ENCODE measurements at places on chromosomes 6 and 20.

DNA sequence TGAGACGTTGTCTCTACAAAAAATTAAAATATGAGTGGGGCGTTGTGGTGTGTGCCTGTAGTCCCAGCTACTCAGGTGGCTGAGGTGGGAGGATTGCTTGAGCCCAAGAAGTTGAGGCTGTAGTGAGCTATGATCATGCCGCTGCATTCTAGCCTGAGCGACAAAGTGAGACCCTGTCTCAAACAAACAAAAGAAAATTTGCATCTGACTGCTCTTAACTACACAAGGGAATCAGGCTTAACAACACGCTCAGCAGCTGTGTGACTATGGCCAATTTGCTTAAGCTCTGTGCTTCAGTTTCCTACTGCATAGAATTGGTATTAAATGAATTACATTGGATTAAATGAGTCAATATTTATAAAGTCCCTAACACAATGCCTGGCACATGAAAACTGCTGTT is 24.3 kb upstream of the MRPS10 start:
- DNase-seq, result no peak

DNA sequence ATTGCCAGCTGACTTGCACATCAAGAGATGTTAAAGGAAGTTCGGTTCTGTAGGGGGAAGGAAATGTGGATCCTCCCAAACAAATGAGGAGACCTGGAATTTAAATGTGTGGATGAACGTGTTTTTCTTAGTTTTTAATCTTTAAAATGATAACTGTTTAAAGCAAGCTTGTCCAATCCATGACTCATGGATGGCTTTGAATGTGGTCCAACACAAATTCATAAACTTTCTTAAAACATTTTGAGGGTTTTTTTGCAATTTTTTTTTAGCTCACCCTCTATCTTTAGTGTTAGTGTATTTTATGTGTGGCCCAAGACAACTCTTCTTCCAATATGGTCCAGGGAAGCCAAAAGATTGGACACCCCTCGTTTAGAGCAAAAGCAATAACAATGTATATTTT is 12.6 kb downstream of the TUBB2B start:
- no peak for DNase-seq

- DNase-seq, result peak; percentile 79
Measured at GRCh38 chr6:135667691-135668455, 170.3 kb upstream of the AHI1 start.

GRCh38 chr20:32650401-32650944 is 23.3 kb downstream of the C20orf203 start:
- DNase-seq, result no peak

GRCh38 chr6:28816339-28816908 is 107.4 kb downstream of the TRIM27 start:
- no peak for DNase-seq

DNA sequence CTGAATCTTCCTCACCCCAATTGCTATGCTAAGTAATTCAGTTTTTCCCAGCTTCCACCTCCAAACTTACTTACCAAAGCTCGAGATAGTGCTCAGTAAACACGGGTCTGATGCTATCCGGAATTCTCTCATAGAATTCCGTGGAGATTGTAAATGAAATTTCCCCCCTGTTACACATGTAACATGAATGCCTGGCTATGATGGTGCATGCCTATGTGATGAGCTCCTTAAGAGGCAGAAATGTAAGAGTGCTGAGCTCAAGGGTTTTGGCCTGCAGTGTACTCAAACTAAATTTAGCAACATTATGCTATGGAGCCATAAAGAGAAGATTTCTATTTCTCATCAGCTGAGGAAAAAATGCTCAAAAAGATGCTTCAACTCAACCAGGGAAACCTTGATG is 133.4 kb upstream of the FUT9 start:
- no peak for DNase-seq

DNA sequence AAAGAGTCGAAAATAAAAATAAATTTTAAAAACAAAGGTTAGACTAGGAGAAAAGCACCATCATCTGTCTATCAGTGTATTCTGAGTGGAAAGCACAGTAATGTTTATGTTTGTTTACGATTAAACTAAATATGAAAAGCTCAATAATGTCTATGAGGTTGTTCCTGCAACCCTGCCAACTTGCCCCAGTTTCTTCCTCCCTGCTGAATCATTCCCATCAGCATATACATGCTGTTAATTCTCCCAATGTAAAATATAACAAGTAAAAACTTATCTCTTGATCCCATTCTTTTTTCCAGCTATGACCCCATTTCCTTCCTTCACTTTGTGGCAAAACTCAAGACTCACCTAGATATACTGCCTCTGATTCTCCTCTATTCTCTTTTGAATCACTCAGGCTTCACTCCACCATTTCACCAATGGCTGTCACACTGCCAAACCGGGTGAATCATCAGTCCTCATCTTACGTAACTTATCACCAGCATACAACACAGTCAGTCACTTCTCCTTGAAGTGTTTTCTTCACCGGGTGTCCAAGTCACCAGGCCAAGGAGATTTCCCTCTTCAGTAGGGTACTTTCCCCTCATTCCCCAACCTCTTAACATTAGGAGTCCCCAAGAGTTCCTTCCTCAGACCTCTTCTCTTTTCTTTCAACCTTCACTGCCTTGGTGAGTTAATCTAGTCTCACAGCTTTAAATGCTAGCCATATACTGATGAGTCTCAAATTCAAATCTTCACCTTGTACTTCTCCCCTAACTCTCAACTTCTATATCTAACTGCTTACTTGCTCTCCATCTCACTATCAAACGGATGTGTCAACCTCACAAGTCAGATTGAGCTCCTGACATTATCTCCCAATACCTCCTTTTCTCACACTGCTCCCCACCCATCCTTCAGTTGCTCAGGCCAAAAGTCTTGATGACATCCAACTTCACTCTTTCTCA is 6.2 kb downstream of the TMEM242 start:
- peak; percentile 79 for DNase-seq

- no peak for DNase-seq
Measured at GRCh38 chr6:122490607-122491006, 19.0 kb upstream of the SERINC1 start.

- no peak for DNase-seq
Measured at GRCh38 chr6:79600812-79601609, 30.1 kb upstream of the SH3BGRL2 start.

DNA sequence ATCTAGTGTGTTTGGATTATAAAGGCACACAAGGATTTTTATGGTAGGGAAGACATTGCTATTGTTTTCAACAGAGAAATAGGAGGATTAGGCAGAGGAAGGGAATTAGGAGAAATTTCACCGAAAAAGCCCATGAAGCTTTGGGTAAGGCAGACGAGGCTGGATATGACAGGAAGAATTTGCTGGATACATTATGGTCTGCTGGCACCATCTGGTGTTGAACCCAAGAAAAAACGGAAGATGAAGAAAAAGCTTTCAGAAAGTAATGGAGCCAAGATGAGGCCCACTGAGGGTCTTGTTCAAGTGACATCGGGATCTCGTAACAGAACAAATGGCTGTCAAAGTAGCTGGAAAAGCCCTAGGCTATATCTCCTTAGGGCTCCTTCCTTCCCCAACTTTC is 56.5 kb downstream of the OR2J2 start:
- DNase-seq, result no peak

DNA sequence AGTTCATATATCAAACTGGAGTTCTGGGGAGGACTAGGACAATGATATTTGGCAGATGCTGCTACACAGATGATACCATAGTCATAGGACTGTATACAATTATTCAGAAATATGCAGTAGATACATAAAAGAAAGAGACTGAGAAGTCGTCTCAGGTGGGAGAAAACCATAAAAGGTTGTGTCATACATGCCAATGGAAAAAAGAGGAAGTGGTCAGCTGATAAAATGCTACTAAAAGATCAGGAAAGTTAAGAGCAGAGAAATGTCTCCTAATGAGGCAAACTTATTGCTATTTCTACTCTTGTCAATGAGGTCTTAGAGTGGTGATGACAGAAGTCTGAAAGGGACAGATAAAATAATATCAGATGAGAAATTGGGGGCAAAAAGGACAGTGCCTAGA is 407.6 kb downstream of the COL12A1 start:
- DNase-seq, result peak; percentile 2

DNA sequence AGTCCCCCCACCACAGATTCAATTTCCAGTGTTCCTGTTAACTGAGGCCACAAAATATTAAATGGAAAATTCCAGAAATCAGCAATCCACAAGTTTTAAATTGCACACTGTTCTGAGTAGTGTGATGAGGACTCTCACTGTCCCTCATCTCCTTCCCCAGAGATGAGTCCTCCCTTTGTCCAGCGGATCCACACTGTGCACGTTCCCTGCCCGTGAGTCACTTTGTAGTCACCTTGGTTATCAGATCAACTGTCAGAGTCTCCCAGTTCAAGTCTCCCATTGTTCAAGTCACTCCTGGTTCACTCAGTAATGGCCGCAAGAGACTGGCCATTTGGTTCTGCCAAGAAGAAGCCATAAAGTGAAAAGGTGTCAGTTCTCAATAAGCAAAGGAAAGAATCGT is 168.6 kb upstream of the AFDN start:
- DNase-seq, result no peak

DNA sequence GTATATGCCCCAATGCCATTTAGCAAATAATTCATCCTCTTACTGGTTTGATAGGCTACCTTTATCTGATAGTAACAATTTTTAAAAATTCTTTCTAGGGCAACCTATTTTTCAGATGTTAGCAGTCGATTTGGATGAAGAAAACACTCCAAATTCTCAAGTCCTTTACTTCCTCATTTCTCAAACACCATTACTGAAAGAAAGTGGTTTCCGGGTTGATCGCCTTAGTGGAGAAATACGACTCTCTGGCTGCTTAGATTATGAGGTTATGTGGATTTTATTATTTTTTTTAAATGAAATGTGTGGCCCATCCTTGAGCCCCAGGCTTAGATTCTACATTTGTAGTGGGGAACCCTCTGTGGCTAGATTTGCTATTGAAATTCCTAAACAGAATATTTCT is 26.3 kb downstream of the CDH26 start:
- no peak for DNase-seq

GRCh38 chr6:170023620-170024521 is 267.0 kb downstream of the DLL1 start:
- no peak for DNase-seq

GRCh38 chr20:20255099-20255498 is 112.8 kb upstream of the INSM1 start:
- no peak for DNase-seq

DNA sequence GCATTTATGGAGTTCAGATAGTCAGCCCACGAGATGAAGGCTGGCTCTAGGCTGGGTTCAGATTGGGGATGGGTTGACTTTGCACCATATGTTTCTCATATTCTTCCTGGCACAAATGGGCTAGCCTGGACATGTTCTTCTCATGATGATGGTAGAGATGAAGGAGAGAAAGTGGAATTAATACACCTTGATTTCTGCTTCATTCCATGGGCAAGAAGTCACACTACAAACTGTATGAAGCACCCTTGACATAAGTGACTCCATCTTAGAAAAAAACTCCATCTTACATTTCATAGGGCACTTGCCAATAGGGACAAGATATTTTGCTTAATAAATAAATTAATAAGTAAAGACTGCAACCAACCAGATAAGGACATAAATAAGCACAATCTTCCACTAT is 12.0 kb upstream of the CD83 start:
- DNase-seq, result no peak

- DNase-seq, result no peak
Measured at GRCh38 chr6:79755967-79756366, 124.8 kb downstream of the SH3BGRL2 start.

DNA sequence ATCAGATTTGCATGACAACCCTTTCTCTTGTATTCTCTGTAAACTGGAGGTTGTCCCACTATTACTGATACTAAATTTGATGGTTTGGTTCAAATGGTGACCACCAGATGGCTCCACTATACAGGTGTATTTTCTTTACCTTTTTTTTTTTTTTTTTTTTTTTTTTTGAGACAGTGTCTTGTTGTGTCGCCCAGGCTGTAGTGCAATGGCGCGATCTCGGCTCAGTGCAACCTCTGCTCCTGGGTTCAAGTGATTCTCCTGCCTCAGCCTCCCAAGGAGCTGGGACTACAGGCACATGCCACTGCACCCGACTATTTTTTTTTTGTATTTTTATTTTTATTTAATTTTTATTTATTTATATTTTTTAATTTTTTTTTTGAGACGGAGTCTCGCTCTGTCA is 6.6 kb upstream of the WTAP start:
- DNase-seq, result no peak

GRCh38 chr6:157239148-157239547 is 84.2 kb downstream of the TMEM242 start:
- DNase-seq, result no peak

- DNase-seq, result no peak
Measured at GRCh38 chr6:117829594-117830319, 77.3 kb upstream of the SLC35F1 start.

DNA sequence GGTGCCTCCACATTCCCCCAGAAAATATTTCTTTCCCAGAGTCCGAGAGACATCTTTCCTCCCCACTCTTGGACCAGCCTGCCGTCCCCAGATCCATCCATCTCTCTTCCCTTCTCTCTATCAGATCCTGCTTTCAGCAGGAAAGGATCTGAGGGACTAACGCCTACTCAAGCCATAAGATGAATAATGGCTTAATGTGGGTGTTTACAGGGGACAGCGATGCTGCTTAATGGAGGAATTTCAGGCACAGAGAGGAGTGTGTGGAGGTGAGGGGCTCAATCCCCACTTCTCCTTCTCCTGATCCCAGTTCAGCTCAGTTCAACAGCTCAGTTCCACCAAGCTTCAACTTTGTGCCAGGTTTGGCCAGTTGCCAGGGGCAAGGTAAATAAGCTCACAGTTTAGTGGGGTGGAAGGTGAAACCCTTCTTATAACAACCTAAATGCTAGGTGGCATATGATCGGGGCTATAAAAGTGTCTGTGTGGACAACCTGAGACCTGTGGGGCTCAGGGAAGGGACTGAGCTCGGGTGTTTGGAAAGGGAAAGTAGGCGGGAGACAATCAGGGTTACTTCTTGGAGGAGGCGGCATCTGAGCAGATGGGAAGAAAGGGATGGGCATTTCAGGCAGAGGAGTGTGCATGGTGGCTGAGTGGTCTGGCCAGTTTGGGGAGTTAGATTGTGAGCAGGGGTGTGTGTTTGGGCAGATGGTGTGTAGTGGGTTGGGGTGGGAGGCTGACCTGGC is 55.8 kb downstream of the CDH22 start:
- DNase-seq, result no peak

GRCh38 chr6:156021746-156022396 is 566.2 kb upstream of the NOX3 start:
- no peak for DNase-seq

DNA sequence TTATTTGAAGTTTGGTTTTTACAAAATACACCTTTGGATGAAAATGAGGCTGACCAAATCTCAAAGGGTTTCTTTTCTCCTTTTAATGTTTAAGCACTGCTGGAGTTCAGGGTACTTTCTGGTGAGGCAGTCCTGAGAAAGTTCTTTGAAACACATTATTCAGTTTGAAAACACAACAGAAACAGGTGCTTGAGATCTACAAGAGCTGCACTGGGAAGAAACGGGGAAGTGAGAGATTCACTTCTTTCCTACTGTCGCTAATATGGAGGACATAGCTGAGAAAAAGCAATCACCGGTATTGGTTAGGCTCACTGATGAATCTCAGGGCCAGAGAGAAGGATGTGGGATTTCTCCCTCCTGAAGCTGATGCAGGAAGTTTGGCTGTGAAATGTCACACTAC is 22.9 kb upstream of the TMEM170B start:
- no peak for DNase-seq

- DNase-seq, result no peak
Measured at GRCh38 chr20:43959079-43959919, 44.6 kb downstream of the TOX2 start.

GRCh38 chr6:39666706-39667489 is 58.3 kb downstream of the KIF6 start:
- no peak for DNase-seq

- DNase-seq, result no peak
Measured at GRCh38 chr6:79466207-79466834, 70.9 kb downstream of the LCA5 start.

Measured in NCI-H226 (cell line).